T-helper 2 cell (primary cell): ENCODE measurements at places on chromosomes 11 and 22.
A peak's percentile ranks its signal among the peaks of the same experiment; 100 is the strongest.

- no peak for DNase-seq
Measured at GRCh38 chr22:22746963-22747933, 102.8 kb downstream of the GGTLC2 start.

- DNase-seq = no peak
Measured at GRCh38 chr11:34642873-34643272, 22.0 kb downstream of the EHF start.

GRCh38 chr22:30627471-30627870 lies 8.1 kb upstream of the SLC35E4 start:
- no peak for DNase-seq

DNA sequence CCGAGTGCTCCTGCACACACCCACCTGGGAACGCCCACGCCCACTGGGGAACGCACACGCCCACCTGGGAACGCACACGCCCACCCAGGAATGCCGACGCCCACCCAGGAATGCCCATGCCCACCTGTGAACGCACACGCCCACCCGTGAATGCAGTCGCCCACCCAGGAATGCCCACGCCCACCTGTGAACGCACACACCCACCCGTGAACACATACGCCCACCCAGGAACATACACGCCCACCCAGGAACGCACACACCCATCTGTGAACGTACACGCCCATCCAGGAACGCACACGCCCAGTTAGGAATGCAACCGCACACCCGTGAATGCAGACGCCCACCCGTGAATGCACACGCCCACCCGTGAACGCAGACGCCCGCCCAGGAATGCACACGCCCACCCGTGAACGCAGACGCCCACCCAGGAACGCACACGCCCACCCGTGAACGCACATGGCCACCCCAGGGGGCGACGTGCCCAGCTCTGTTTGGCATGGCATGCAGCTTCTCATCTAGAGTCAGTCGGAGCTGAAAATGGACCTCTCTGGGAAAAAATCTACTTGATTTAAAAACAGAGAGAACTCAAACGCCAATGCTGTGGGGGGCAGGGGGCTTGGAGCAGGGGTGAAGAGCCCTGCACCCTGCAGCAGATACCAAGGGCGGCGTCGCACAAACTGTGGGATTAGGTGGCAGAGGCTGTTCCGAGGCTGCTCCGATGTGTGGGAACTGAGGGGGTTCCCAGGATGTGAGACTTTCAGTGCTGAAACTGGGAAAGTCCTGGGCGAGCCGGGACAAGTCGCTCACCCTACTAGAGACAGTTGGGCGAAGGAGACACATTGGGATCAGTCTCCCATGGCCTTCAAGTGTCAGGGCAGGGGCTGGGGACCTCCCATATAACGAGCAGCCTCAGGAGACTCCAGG lies 83.3 kb downstream of the MYEOV start:
- no peak for DNase-seq

DNA sequence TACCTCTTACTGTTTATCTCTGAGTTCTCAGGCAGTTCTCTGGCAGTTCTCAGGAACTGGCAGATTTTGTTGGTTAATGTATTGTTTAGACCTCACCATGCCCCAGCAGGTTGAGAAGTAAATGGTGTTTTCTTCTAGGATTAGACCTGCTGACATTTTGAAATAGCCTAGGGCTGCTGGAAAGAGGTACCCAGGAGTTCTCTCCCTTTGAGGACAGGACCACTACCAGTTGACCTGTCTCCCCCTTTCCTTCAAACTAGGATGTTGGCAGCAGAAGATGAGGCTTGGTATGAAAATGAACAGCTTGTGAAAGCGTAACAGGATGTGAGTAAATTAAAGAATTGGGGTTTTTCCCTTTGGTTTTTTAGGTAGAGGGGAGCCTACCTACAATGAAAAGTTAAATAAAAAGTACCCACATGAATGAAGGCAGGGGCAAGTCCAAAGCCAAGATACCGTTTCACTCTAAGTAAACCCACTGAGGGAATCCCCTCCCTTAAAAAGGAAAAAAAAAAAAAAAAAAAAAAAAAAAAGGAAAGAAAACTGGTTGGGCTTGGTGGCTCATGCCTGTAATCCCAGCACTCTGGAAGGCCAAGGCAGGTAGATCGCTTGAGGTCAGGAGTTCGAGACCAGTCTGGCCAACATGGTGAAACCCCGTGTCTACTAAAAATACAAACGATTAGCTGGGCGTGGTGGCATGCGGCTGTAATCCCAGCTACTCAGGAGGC lies 96.2 kb downstream of the PDHX start:
- DNase-seq = peak; percentile 53

- DNase-seq = no peak
Measured at GRCh38 chr11:118052581-118053206, 24.2 kb upstream of the TMPRSS4 start.

DNA sequence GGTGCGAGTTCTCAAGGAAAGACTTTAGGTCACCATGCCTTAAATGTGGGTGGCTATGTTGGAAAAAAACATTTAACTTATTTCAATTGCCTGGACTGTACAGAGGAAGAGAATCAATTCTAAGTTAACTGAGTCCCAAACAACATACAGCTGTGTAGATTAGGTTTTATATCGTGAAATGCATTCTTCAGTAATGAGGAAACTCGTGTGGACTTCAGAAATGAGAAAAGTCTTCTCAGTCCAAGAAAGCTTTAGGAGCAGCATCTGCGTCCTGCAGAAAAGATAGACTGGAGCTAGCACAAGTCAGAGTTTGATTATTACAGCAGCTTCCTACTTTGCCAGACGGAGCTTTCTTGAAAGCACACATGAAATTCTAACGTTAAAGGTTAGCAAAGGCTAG lies 673.0 kb downstream of the OPCML start:
- no peak for DNase-seq

DNA sequence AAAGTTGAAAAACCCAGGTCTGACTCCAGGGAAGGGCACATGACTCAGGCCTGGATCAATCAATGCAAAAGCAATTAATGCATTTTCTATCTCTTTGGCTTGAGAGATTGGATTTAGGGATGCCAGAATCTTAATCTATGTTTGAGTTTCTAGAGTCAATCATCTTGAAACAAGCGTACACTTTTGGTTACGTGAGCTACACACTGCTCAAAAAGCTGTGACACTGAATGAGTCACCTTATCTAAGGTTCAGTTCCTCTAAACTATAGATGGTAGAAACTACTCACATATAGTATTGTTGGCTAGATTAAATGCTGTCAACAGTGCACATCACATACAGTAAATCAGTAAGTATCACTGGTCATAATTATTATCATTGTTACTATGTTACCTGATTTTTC lies 24.2 kb downstream of the MRE11 start:
- DNase-seq = no peak

- DNase-seq = no peak
Measured at GRCh38 chr11:68328374-68329091, 16.1 kb downstream of the LRP5 start.

DNA sequence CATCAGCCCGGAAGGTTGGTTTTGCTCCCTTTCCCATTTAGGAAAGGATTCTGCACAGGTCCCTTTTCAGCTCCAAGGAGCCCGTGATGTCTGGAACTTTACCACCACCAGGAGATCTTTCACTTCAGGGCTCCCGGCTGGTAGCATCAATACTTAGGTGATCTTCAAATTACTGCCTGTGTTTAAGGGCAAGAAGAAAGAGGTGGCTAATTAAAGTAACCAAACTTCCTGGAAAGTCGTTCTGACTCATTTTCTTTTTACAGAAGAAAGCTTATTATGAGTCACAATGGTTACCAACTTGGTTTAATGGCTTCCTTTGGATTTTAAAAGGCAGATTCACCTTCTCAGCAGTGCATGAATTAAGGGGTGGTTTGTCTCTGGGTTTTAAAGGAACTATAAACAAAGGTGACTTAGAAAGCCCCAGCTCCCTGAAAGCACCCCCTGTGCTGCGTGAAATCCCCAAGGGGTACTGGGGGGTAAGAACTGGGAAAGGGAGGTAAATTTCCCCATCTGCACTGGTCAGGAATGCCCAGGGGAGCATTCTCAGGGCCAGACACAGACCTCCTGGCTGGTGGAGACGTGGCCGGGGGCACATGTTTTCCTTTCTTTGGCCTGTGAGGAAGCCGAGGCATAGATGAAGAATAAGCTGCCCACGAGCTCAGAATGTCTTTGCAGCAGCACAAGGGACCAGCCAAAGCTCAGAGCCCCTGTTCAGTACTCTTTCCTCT lies 8.8 kb downstream of the POU2F3 start:
- DNase-seq = no peak

DNA sequence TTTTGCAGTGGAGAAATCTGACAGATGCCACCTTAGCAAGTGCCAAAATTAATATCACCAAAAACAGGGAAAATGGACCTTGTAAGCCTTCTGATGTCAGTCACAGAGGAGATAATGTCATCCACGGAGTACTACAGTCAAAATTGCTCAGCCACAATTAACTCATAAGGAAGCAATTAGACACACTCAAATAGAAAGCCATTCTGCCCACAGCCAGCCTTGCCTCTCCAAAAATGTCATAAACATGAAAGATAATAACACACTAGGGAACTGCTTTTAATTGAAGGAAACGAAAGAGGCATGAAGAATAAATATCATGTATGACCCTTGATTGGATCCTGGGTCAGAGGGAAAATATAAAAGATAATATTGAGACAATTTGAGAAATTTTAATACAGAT lies 505.6 kb upstream of the API5 start:
- no peak for DNase-seq

DNA sequence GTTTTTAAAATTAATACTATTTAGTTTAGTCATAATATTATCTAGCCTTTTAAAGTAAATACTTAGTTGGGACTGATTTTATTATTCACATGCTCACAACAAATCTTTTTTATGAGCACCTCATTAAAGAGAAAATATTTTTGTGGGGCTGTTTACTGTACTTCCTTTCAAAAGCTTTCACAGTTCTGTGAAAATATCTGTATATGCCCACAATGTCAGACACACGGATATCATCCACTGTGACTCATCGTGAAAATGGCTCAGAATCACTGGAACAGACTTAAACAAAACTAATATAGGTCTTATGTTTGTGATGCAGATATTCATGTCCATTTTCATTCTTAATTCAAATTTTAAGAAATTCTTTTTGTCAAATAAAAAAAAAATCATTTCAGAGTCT lies 305.2 kb downstream of the RAB38 start:
- DNase-seq = no peak

DNA sequence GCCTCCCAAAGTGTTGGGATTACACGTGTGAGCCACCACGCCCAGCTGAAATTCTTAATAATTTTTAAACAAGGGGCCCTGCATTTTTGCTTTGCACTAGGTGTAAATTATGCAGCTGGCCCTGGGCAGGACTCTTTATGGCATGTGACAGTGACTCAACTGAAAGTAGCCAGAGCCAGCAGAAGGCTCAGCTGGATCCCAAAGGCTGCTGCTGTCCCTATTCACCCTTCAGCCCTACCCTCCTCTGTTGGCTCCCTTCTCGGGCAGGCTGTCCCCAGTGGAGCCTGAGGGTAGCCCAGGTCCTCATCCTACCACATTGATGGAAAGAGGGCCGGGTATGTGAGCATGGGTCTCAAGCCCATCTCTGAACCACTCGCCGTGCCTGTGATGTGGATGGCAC lies 45.6 kb downstream of the CD82 start:
- no peak for DNase-seq

DNA sequence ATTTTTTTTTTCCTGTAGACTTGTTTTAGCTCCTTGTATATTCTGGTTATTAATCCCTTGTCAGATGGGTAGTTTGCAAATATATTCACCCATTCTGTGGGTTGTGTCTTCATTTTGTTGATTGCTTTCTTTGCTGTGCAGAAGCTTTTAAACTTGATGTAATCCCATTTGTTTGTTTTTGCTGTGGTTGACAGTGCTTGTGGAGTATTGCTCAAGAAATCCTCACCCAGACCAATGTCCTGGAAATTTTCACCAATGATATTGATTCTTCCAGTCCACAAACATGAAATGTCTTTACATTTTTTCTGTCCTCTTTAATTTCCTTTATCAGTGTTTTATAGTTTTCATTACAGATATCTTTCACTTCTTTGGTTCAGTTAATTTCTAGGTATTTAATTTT lies 55.6 kb upstream of the MRGPRX1 start:
- no peak for DNase-seq

GRCh38 chr22:27601195-27601594 lies 200.4 kb downstream of the MN1 start:
- no peak for DNase-seq

DNA sequence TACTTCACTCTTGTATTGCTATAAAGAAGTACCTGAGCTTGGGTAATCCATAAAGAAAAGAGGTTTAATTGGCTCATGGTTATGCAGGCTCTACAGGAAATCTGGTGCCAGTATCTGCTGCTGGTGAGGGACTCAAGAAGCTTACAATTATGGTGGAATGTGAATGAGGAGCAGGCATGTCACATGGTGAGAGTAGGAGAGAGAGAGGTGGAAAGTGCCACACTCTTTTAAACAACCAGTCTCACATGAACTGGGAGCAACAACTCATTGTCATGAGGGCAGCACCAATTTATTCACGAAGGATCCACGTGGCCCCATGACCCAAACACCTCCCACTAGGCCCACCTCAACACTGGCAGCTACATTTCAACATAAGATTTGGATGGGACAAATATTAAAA lies 24.6 kb upstream of the IGLL5 start:
- no peak for DNase-seq

- DNase-seq = no peak
Measured at GRCh38 chr11:16217631-16218030, 138.7 kb downstream of the SOX6 start.

DNA sequence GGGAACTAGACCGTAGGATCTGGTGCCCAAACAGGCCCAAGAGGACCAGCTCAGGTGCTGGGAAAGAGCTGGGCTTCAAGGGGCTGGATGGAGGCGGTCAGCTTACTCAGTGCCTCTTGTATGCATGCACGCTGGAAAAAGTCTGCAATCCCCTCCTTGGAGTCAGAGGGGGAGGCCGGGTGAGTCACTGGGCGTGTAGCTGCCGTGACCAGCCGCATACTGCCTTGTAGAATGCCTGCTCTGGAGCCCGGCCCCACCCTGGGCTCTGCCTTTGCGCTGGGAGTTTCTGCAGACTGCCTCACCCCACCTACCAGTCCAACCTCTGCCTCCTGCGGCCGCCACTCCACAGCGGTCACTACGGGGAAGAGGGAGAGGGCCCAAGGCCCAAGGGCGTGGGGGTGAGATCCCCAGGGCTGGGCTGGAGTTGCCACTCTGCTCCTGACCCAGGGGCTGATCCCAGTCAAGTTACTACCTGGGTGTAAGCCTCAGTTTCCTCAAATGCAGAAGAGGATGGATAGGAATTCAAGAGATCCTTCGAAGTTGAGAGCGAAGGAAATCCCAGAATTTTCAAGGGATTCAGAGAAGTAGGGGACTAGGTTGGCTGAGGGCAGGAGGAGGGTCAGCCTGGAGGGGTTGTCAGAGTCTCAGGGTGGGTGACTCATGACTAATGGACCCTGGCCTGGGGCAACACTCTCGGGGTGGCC lies 4.2 kb downstream of the MRGPRF start:
- DNase-seq = no peak

DNA sequence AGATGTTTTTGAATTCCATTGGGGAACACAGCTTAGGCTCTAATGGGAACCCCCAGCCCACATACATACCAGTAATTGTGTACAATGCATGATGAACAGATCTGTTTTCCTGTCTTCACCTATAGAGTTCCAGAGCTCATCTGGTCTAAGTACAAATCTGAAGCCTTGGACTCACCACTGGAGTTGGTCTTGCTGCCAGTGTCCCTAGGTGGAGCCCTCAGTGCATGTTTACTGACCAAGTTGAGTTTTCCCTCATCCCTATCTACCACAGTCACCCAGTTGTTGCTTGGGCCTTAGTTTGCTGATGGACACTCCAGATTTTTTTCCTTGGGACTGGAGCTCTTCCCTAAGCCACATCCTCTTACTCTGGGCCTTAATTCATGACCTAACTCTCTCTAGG lies 159.2 kb upstream of the DDI1 start:
- no peak for DNase-seq

GRCh38 chr11:76830639-76831327 lies 29.9 kb upstream of the ACER3 start:
- DNase-seq = no peak
